Stimulated activated naive CD8-positive, alpha-beta T cell treated with anti-CD3 and anti-CD28 coated beads, Interleukin-15, Interleukin-2, amounts not matched to agents 100 U/mL and 50 U/mL, for 24 hours (primary cell): ENCODE measurements at places on chromosomes 1 and 21.

DNA sequence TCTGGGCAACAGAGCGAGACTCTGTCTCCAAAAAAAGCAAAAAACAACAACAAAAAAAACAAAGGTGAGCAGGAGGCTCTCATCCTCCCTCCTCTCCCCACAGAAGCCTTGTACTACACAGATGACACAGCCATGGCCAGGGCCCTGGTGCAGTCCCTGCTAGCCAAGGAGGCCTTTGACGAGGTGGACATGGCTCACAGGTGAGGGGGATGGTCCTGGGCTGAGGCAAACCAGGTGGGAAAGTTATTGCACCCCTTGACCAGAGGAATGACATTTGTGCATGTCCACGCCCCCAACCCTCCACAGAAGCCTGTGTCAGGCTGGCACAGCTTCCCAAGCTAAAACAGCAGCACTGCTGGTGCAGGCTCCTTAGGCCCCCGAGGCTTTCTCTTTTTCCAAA lies 2.4 kb downstream of the ADPRS start:
- no peak for DNase-seq

- DNase-seq: no peak
Observed at GRCh38 chr1:178724376-178724727, 692 bp upstream of the RALGPS2 start.

- DNase-seq: no peak
Observed at GRCh38 chr1:46991083-46991923, 32.2 kb upstream of the CYP4X1 start.

GRCh38 chr1:214120191-214120590 lies 132.4 kb downstream of the PROX1 start:
- DNase-seq: no peak

DNA sequence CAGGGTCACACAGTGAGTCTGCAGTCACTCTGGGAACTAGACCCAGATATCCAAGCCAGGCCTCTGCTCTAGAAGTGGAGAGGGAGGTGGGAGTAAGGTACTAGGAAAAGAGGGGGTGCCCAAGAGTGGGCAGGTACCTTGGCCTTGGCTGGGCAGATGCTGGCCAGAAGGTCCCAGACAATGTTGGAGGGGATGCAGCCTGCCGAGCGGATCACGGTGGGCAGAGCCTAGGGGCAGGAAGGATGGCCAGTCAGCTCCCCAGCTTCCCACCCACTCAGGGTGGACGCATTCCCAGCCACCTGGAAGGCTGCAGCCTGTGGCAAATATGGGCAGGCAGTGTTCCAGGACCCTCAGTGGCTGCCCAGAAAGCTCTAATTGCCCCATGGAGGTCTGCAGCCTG lies 23.3 kb downstream of the SPOCD1 start:
- DNase-seq: no peak

GRCh38 chr1:209513226-209513625 lies 70.3 kb upstream of the CAMK1G start:
- DNase-seq: no peak

GRCh38 chr1:182259229-182259872 lies 132.2 kb downstream of the GLUL start:
- peak; percentile 48 for DNase-seq

- DNase-seq: peak; percentile 93
Observed at GRCh38 chr1:27659497-27660299, 12.3 kb downstream of the IFI6 start.

DNA sequence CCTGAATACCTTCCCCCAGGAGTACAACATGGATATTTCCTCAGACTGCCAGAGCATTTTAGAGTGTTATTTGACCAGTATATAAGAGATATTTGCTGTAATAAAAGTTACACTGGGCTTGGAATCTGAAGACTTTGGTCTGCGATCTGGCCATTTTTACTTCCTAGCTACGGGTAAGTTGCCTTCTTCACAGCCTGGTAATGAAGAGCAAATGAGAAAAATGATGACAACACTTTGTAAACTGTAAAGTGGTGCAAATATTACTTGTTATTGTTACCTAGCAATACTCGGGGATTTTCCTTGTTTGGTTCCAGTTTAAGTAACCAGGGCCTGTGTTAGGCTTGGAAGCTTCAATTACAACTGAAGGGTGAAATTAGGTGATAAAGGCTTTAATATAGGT lies 180.8 kb upstream of the LMO4 start:
- no peak for DNase-seq

- DNase-seq: peak; percentile 22
Observed at GRCh38 chr1:183185941-183186490, at the start of gene LAMC2. Gene LAMC2 (plus strand): TSS chr1:183186264. CDS start chr1:183186353, 89 bp downstream.

- DNase-seq: no peak
Observed at GRCh38 chr1:232209357-232209756, 420.6 kb downstream of the SIPA1L2 start.

DNA sequence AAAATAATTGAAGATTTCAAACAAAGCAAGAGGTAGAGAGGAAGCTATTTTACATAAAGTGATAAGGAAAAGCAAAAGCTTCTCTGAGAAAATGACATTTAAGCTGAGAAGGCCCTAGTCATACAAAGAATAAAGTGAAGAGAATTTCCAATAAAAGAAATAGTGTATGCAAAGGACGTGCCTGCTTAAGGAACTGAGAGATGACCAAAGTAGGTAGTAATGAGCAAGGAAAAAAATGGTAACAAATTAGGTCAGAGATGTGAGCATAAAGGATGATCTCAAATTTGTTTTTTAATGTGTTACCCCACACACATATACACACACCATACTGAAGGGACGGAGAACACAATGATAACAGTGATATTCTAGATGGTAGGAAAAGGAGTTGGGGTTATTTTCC lies 46.4 kb downstream of the NRIP1 start:
- no peak for DNase-seq

DNA sequence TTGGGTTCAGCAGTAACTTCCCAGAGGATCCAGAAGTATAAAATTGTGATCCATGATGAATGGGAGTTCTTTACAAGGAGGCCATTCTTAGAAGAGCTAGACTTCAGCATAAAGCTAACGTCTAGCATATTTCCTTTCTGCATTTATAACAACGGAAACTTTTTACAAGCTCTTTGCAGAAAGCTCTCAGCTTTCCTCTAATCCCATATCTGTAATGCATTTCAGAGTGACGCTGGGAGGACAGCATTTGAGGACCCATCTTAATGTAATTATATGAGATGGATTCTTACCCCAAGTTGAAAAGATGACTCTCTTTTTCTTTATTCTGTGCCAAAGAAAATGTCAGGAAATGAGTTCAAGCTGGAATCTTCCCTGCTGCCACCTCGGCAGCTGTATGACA lies 132.0 kb upstream of the CACHD1 start:
- no peak for DNase-seq

- no peak for DNase-seq
Observed at GRCh38 chr1:95073446-95073845, 695 bp upstream of the ALG14 start.

- no peak for DNase-seq
Observed at GRCh38 chr1:60052601-60053000, 21.0 kb downstream of the C1orf87 start.

- DNase-seq: no peak
Observed at GRCh38 chr21:43203591-43203990, 34.8 kb downstream of the CRYAA start.

DNA sequence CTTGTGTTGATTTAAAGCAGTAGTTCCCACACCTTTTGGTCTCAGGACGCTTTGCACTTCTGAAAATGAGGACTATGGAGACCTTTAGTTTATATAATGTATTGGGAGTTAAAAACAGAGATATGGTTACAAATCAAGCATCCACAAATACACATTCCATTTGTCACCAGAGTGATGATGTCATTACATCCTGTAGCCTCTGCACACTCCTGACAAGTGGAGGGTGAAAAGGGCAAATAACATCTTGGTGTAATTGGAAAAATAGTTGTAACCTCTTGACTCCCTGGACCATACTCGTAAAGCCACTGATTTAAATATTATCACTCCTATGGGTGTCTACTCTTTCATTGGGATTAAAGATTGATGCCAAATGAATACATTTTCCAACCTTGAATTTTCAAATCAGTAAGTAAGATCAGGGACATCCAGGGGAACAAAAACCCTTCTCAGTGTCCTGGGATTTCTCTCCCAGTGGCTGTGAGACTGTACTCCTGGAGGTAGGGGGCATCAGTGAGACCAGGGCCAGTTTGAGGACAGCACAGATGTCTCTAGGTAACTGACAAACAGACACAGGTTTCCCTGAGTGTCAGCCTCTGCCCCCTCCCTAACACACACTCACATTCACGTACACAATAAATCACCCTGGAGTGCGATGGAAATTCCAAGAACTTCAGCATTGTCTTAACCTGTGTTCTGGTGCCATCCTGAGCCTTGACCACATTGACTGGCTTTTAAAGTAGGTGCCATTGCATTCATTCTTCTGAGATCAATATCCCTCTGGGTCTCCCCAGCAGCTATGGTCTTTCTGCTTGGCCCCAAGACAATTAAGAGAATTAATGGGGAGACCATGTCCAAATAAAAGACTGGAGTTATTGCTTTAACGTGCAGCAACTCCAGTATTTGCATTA lies 63.0 kb downstream of the NR5A2 start:
- no peak for DNase-seq

- no peak for DNase-seq
Observed at GRCh38 chr1:218299416-218299815, 14.3 kb downstream of the RRP15 start.

DNA sequence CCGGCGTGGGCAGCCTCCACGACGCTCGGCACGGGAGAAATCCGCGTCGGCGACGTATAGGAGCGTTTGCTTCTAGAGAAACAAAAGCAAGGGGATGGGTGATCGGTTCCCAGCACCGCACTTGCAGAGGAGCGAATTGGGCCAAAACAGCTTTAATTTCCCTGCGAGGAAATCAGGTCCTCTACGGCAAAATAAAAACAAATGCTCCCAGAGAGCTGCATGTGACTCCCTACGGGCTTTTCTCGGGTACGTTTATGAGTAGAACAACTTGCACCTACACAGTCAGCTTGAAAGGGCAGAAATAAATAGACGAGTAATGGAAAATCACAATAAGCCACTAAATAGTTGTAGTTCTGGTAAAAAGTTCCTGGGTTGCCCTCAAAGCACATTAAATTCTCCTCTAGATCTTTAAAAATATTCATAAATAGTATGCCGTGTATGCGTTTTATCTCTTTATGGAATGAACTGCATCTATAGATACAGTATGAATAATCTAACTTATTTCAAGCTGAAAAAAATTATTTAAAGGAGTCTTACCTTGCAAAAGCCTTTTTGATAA lies 1.2 kb downstream of the NHLH2 start:
- no peak for DNase-seq

GRCh38 chr1:24793447-24794129 lies 48.3 kb downstream of the CLIC4 start:
- DNase-seq: no peak

DNA sequence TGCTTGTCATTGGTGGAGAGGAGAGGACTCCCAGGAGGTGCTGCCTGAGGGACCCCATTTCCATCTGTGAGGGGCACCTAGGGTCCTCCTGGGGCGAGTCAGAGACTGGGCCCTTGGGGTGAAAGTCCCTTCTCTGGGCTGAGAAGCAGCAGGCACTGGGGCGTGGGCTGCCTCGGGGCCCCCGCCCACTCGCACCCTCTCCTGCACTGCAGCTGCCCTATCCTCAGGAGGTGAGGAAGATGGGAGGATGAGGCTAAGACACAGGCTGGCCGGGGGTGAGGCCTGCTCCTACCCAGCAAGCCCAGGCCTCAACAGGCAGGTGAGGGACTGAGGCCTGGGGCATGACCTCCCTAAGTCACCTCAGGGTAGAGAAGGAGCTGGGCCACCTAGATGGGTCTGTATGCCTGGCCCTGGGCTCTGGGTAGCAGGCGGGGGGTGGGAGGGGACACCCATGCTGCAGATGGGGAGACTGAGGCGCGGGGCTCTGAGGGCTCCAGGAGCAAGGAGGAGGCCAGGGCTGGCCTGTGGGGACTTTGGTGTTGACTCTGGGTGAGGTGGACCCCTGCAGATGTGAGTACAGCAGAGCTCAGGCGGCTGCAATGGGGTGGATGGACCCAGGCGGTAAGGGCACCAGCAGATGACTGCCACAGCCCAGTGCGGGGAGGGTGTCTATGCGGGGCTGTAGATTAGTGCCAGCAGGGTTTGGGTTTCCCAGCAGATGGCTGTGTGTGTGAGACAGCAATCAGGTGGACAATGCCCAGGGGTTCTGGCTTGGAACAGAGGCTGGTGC lies 10.4 kb upstream of the ZNF669 start:
- DNase-seq: no peak

- DNase-seq: no peak
Observed at GRCh38 chr1:199529324-199529723, 498.2 kb upstream of the NR5A2 start.

DNA sequence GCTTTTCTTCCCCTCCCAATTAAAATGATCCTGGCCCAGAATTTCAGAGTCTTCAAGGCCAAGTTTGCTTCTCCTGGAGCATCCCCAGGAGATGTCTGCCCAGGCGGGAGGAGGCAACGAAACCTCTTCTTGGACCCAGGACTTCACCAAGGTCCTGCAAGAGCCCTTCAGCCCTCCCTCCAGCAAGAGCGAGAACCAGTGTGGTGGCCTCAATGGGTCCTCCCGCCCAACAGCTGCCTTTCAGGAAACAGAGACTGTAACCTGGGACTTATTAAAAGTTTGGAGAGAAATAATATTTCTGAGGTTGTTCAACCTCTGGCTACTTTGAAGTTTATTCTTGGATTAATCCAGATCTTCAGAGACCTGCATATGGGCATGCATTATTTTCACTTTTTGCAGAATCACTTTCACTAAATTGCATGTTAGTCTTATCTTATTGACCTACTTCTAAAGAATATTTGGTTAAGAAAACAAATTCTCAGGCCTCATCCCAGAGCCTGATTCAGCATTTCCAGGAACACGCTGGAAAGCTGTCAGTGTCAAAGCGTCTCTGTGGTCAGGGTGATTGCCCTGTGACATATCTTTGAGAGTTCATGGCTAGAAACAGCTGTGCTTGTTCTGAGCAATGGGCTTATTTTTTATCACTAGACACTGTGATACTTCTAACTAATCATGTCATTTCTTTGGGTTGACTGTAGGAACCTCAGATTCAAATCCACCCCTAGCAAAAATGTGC lies 66.0 kb upstream of the CLDN14 start:
- DNase-seq: no peak

DNA sequence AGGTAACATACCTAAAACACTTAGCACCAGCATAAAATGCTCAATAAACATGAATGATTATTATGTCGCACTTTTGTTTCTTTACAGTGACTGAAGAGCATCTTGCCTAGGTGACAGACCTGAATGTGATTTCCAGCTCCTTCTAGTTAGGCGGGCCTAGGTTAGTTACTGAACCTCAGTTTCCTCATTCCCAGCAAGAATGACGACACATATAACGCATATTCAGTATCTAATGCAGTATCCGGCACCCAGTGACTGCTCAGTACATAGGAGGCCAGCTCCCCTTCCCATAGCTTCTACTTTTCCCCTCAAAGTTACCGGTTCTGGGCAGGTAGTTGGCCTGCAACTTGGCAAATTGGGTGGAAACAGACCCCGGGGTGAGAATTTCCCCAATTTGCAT lies 763 bp downstream of the AUNIP start:
- no peak for DNase-seq

GRCh38 chr1:109503935-109504334 lies 5.6 kb downstream of the AMIGO1 start:
- DNase-seq: no peak
